Stimulated activated CD4-positive, alpha-beta T cell treated with anti-CD3 and anti-CD28 coated beads, Interleukin-4, amount 100 ng/mL, for 24 hours (primary cell): ENCODE measurements at places on chromosomes 7 and 10.
A peak's percentile ranks its signal among the peaks of the same experiment; 100 is the strongest.

GRCh38 chr10:132446661-132447445, 49.9 kb downstream of the PWWP2B start:
- DNase-seq: peak; percentile 76

GRCh38 chr7:26153823-26154783, 2.1 kb downstream of the NFE2L3 start:
- peak; percentile 56 for DNase-seq

DNA sequence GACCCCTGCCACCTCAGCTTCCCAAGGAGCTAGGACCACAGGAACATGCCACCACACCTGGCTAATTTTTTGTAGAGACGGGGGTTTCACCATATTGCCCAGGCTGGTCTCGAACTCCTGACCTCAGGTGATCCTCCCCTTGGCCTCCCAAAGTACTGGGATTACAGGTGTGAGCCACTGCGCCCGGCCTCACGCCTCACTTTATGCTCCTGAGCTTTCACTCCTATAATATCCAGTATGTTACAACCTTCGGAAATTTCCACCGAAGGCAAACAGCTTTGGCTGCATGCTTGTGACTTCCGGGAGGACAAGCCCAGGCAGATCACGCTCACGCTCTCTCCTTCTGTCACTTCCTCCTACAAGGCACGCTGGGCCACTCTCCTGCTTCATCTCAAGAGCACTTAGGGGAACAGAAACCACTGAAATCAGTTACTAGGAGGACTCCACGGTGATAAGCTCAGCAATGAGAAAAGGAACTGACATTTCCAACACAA, 4.4 kb upstream of the MAD1L1 start:
- DNase-seq: no peak

DNA sequence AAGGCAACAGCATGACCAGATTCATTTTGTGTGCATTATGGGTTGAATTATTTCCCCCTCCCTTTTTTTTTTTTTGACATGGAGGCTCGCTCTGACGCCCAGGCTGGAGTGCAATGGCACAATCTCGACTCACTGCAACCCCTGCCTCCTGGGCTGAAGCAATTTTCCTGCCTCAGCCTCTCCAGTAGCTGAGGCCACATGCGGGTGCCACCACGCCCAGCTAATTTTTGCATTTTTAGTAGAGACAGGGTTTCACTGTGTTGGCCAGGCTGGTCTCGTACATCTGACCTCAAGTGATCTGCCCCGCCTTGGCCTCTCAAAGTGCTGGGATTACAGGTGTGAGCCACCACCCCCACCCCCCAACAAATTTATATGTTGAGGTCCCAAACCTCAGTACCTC, 42.0 kb downstream of the ZNF783 start:
- no peak for DNase-seq

GRCh38 chr10:21843645-21844044, 159.9 kb downstream of the DNAJC1 start:
- DNase-seq: no peak

GRCh38 chr10:48468866-48469511, 135.9 kb downstream of the ARHGAP22 start:
- DNase-seq: no peak

DNA sequence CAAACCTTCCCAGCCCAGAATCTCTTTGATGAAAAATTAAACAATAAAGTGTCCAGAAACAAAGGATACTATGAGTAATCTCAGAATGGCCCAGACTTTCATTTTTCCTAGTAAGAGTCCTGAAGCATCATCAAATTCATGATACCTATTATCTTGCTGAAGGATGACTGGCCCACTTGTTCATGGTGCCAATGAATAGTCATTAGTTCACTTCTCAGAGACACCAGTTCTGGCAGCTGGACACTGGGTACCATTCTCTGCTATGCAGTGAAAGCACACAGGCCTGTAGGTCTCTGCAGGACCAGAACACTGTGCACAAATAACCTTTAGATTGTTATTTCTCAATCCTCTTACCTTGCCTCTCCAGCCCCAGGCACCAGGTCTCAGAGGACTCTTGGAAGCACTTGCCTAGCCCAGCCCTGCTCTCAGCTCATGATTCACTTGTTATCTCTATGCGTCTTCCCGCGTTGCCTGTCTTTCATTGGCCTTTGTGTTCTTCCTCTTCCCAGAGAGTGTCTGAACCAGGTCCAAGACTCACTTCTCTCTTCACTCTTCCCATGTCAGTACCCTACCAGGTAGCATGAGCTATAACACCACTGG, 98.1 kb upstream of the AGBL3 start:
- no peak for DNase-seq

DNA sequence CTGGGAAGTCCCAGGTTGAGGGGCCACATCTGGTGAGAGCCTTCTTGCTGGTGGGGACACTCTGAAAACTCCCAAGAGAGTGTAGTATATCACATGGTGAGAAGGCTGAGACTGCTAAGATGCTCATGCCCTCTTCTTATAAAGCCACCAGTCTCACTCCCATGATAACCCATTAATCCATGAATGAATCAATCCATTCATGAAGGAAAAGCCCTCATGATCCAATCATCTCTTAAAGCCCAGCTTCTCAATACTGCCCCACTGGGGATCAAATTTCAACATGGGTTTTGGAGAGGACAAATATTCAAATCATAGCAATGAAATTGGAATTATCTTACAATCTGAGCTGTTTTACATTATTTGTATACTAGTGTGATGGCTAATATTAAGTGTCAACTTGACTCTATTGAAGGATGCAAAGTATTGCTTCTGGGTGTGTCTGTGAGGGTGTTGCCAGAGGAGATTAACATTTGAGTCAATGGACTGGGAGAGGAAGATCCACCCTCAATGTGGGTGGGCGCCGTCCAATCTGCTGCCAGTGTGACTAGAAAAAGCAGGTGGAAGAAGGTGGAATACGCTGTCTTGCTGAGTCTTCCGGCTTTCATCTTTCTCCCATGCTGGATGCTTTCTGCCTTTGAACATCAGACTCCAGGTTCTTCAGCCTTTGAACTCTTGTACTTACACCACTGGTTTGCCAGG, 14.3 kb upstream of the UBE2D1 start:
- DNase-seq: no peak

DNA sequence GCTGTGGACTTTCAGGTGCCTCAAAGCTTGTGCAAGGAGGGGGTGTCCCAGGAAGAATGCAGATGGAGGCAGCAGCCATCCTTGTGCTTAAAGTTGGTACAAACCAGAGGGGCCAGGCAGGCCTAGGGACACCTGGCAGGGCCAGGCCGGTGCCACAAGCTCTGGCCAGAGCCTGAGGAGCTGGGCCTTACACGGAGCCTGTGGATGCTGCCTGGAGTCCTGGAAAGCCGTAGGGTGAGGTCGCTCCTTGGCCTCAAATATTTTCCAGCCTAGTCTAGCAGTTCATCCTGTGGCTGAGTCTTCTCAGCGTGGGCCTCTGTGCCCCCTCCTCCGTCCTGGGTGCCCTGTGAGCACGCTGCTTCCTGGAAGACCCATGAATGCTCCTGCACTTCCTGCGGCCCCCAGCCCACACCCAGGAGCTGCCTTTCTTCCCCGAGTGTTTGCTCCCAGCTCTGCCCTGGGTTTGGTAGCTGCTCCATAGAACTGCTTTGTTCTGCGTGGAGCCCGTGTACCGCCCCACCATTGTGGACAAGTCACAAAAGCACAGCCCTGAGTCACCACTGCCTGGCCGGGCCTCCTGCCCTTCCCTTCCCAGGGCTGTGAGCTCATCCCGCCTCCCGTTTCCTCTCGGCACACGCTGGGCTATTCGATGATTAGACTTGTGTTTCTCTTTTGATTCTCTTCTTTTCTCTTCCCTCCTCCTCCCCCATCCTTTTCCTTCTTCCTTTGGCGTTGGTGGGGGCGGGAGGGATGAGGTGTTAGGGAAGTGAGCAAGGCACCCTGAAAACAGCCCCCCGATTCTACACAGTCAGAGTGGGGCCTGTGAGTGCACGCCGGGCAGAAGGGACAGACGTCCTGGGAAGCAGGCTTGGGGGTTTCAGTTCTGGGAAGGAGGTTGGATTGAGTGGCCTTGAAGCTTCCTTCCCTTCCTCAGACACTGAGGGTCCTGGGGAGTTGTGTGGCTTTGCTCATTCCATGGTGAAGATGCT, 73.2 kb upstream of the SHH start:
- no peak for DNase-seq

DNA sequence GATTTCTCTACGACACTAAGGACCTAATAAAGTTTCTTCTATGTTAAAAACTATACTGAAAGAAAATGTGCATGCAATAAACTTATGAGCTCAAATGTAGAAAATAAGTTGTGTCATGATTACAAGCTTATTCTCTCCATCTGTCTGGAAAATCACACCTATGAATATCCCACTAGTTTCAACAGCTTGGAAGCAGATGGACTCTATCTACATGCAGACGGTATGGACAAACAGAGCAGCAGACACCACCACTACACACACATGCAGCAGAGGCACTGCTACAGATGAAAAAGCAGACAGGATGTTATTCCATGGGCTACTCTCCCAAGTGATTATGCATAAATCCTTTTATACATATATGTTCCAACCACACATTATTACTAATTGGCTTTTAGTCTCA, 123.4 kb upstream of the TARP start:
- DNase-seq: no peak

- DNase-seq: no peak
Measured at GRCh38 chr7:25976630-25977029, 175.4 kb upstream of the NFE2L3 start.

DNA sequence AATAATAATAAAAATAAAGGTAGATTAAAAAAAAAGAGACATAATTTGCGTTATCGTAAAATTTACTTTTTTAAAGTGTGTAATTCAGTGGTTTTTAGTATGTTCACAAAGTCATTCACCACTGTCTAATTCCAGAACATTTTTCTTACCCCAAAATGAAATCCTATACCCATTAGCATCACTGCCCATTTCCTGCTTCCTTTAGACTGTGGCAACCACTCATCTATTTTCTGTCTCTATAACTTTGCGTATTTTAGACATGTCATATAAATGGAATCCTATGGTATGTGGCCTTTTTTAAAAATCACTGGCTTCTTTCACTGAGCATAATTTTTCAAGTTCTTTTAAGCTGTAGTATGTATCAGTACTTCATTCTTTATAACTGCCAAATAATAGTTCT, 53.6 kb downstream of the KAT6B start:
- DNase-seq: no peak

DNA sequence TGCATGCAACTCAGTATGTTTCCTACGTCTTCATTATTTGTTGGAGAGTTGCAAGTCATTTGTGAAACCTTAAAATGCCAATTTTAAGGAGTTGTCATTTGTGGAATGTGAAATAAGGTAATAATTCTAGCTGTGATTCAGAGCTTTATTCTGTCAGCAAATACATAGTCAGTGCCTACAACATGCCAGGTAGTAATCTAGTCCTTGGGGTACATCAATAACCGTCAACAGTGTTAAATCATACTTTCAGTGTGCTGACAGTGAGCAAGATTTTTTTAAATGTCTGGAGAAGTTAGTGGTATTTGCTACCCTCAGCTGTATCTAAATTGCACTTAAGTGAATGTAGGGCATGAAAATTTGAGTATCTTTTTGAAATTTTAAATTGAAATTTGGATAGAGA, 36.7 kb downstream of the MPLKIP start:
- no peak for DNase-seq

- DNase-seq: no peak
Measured at GRCh38 chr10:43353495-43354329, 17.7 kb upstream of the FXYD4 start.

- no peak for DNase-seq
Measured at GRCh38 chr7:83819911-83820310, 171.0 kb upstream of the SEMA3E start.

DNA sequence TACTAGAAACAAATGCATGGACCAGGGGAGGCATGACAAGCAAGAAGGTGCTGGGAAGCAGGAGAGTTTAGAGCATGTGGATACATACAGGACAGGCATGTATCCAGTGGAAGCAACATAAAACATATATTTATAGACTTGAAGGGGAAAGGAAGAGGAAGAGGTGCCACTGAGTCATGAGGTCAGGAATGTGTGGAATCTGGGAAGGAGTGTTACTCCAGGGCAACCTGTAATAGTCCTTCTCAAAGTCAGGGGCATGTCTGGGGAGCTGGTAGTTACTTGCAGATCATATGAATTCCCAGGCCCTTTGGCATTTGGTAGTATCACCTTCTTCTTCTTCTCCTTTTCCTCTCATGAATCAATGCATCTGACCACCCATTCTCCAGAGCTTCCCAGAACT, 246.6 kb downstream of the XPNPEP1 start:
- DNase-seq: no peak

DNA sequence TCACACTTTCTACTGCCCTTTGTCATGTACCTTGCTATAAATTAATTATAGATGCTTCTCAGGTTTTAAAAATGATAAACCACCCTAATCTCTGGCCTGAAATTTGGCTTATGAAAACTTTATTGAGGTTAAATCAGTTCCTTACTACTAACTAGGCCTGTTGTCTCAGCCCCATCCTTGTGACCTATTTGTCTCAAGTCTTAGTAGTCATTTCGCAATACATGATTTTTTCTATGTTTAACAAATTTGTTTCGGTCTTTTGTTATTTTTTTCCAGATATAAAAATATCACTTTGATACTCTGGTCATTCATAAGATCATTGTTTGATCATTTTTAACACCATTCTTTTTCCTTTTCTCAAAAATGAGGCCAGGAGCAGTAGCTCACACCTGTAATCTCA, 411.6 kb downstream of the GFRA1 start:
- DNase-seq: no peak

DNA sequence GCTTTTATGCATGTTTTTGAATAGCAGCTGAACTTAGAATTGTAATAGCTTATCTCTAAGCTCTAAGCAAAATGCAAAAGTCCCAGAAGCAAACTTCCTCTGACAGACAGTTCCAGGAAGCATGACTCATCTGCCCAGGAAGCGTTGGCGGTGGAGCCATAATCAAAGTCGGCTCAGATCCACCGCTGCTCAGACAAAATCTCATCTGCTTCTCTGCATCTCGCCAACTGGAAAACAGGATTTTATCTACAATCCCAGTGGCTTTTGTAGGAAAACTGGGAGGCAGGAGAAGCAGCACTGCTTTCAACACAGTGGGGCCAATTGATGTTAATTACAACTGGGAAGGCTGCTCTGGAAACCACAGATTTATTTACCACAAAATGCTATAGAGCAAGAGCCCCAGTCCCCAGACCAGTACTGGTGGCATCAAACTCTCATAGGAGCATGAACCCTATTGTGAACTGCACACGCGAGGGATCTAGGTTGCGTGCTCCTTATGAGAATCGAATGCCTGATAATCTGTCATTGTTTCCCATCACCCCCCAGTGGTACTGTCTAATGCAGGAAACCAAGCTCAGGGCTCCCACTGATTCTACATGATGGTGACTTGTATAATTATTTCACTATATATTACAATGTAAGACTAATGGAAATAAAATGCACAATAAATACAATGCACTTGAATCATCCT, 99.9 kb downstream of the CUBN start:
- DNase-seq: peak; percentile 91

DNA sequence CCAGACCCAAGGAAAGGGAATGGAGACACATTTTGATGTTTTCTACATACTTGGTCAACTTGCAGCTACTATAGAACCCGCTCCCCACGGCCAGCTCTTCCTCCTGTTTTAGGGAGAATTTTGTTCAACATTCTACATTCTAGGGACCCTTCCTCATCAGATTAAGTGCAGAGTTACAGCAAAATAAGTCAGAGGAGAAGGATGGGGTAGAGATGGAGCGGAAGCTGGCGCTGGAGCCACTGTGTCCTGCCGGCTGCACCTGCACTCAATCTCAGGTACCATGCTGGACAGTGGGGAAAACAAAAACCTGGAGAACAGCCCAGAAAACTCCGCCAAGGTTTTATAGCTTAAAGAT, 79.4 kb upstream of the EN2 start:
- DNase-seq: no peak
